ENCODE measurements at places on chromosomes 3 and 15. TPM values are rescaled to one million over a fixed set of nuclear protein-coding genes. Genes with fewer than 3 reads are reported as not detected.

Gene CACNA2D2
- total RNA-seq: not detected

Gene C3orf22
- not detected for total RNA-seq

Gene IGSF11
- total RNA-seq: 0.10 TPM

Gene P3H2
- total RNA-seq: 24.2 TPM

Gene EAF2
- total RNA-seq: 7.0 TPM

Gene TMEM207
- not detected for total RNA-seq

Gene CHCHD6
- total RNA-seq: 11.8 TPM

Gene SERP1
- total RNA-seq: 80.6 TPM

Gene SNTN
- not detected for total RNA-seq

Gene LEKR1
- 1.3 TPM for total RNA-seq

Gene SNX33
- 17.0 TPM for total RNA-seq

Gene ATP1B3
- total RNA-seq: 83.4 TPM

Gene SLC4A7
- total RNA-seq: 61.3 TPM
